ENCODE measurements at places on chromosomes 6 and 20. TPM values are rescaled to one million over a fixed set of nuclear protein-coding genes. Genes with fewer than 3 reads are reported as not detected.
A peak's percentile ranks its signal among the peaks of the same experiment; 100 is the strongest.

Gene CST2
- total RNA-seq = 0.50 TPM

- H3K27ac ChIP-seq = no peak overlapping the region
- H3K27me3 ChIP-seq = no peaks in the 10 kb centered on the region
- no peak overlapping the region for H3K4me3 ChIP-seq
- no peaks in the 10 kb centered on the region for H3K36me3 ChIP-seq
- DNase-seq = no peak
- no peaks in the 10 kb centered on the region for H3K4me1 ChIP-seq
These were observed 615.5 kb upstream of the AGPAT4 start for GRCh38 chr6:161889324-161889723.

- no peaks in the 10 kb centered on the region for H3K36me3 ChIP-seq
- DNase-seq = no peak
- no peaks in the 10 kb centered on the region for H3K4me1 ChIP-seq
- H3K27ac ChIP-seq = peak overlapping the region; percentile 57
- no peak overlapping the region for H3K4me3 ChIP-seq
- no peaks in the 10 kb centered on the region for H3K27me3 ChIP-seq
These were observed 76.6 kb downstream of the CEBPB start for GRCh38 chr20:50267041-50267865.

DNA sequence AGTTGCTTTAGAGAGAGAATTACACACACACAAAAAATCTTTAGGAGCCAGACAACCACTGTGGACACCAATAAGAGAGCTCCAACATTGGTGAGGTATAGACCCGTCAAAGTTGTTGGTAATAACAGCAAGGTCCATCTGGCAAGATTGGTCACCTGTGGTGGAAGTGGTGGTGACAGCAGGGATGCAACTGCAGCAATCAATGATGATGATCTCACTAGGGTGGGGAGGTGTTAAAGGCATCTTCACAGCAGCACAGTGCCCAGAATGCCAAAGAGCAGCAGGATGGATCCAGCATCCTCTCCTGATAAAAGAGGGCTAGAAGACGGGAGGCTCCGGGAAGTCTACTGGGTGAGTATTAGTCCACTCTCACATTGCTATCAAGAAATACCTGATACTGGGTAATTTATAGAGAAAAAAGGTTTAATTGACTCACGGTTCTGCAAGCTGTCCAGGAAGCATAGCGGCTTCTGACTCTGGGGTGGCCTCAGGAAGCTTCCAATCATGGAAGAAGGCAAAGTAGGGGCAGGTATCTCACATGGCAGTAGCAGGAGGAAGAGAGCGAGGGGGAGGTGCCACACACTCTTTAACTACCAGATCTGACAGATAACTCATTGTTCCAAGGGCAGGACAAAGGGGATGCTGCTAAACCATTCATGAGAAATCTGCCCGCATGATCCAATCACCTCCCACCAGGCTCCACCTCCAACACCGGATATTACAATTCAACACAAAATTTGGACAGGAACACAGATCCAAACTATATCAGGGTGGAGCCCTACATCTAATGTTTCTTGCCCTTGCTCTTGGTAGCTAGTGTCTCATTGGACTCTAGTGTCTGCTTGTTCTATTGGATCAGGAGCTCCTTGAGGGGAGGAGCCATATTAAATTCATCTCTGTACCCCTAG lies 48.9 kb downstream of the KLHL31 start:
- DNase-seq = peak; percentile 62
- H3K27me3 ChIP-seq = no peaks in the 10 kb centered on the region
- H3K4me1 ChIP-seq = no peaks in the 10 kb centered on the region
- peak overlapping the region; percentile 87 for H3K27ac ChIP-seq
- H3K36me3 ChIP-seq = no peaks in the 10 kb centered on the region

- H3K4me3 ChIP-seq = no peak overlapping the region
- no peaks in the 10 kb centered on the region for H3K27me3 ChIP-seq
- no peaks in the 10 kb centered on the region for H3K36me3 ChIP-seq
- no peaks in the 10 kb centered on the region for H3K4me1 ChIP-seq
- H3K27ac ChIP-seq = peak overlapping the region; percentile 71
These were observed 59.9 kb downstream of the FOXA2 start for GRCh38 chr20:22524393-22525015.

GRCh38 chr6:129009851-129010250 lies 126.9 kb downstream of the LAMA2 start:
- H3K4me1 ChIP-seq = no peaks in the 10 kb centered on the region
- H3K27me3 ChIP-seq = no peaks in the 10 kb centered on the region
- no peak overlapping the region for H3K27ac ChIP-seq
- no peak overlapping the region for H3K4me3 ChIP-seq
- no peak for DNase-seq
- no peaks in the 10 kb centered on the region for H3K36me3 ChIP-seq

Gene HMGCLL1
- 0.25 TPM for total RNA-seq

DNA sequence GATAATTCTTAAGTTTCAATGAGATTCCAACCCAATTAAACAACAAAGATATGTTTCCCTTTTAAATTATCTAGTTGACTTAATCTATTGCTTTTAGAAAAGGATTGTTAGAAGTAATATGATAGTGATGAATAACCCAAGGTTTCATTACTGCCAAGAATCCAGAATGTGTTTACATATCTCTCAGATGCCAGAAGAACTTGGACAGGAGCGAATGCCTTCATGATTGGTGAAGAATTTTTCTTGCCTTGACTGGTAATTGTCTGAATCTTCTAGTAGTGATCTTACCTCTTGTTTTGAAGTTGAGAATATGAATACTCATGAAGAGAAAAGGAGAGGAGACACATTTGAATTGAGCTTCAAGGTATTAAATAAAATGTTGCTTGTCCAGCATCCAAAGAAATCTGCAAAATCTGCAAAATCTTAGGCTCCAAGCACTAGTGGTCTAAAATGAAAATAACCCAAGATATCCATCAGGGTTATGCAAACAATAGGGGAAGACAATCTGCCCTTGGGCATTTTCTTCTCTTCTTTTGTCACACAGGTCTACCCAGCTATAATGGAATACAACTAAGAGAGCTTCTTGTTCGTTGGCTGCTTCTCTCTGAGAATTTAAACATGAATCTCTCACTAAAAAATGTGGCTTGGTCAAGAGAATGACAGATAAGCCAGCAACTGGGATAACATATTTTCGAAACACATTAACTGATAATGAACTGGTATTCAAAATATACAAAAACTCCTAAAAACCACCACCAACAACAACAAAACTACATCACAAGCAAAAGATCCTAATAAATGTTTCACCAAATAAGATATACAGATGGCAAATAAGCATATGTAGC lies 928.9 kb downstream of the EYS start:
- no peak for DNase-seq
- no peak overlapping the region for H3K4me3 ChIP-seq
- no peaks in the 10 kb centered on the region for H3K36me3 ChIP-seq
- no peaks in the 10 kb centered on the region for H3K27me3 ChIP-seq

Measured in right lobe of liver (tissue), 6 donors.